Bronchial epithelial cell (primary cell): ENCODE measurements at places on chromosomes 16 and 17.

DNA sequence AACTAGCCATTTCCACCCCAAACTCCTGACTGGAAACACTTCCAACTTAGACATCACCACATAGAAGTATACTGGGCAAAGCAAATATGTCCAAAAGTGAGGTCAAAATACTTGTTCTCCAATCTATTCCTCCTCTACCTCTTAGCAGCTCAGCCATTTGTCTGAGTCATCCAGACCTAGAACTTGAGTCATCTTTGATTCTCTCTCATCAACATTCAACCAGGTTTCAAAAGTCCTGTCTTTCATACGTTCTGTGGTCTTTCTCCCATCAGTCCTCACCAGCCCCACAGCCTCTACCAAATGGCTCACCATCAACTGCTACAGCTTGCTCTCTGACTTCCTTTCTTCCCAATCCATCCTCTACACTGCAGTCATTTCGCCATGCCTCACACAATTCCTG, 6.8 kb downstream of the ANKFY1 start:
- DNase-seq = peak; percentile 58

DNA sequence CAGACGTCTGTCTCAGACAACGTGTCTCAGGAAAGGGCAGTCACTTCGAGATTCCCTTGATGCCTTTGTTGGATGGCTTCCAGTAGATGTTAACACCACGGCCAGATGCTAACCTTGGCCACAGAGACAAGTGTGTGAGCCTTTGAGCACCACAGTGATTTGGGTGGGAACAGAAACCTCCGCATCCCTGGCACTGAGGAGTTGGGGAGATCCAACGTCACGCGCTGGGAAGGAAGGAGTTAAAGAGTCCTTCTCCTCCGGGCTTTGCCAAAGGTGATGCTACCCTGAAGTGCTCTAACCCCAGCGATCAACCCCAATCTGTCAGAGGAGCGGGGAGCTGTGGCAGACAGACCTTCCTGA, 3.0 kb upstream of the ABR start:
- no peak for DNase-seq

- DNase-seq = no peak
These were observed 22.2 kb upstream of the WSCD1 start for GRCh38 chr17:6047966-6048365.

- peak; percentile 10 for DNase-seq
These were observed 688.8 kb upstream of the SALL1 start for GRCh38 chr16:51839727-51840462.

- DNase-seq = no peak
These were observed 107.8 kb downstream of the YPEL2 start for GRCh38 chr17:59439262-59439661.

GRCh38 chr16:53849994-53850393, 146.0 kb downstream of the FTO start:
- no peak for DNase-seq

- DNase-seq = peak; percentile 43
These were observed 23.2 kb downstream of the ITGB3 start for GRCh38 chr17:47276868-47277267.

GRCh38 chr16:18855196-18855595, 53.8 kb upstream of the ARL6IP1 start:
- DNase-seq = no peak
